Heart left ventricle (tissue), 16 donors: ENCODE measurements at places on chromosomes 7 and 10. TPM values are rescaled to one million over a fixed set of nuclear protein-coding genes. Genes with fewer than 3 reads are reported as not detected.

DNA sequence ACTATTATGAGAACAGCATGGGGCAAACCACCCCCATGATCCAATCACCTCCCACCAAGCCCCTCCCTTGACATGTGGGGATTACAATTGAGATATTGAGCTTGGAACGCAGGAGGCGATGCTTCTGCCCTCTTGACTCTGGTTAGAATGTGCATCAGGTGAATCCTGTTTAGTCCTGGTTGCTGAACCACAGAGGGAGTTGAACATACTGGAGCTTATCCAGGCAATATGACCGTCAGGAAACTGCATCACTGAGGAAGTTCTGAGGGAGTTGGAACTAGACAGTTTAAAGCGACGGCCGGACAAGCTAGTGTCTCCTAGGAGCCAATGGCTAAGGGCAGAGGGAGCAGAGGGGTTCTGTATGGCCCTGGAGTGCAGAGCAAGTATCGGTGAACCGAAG lies 31.8 kb upstream of the GARS1 start:
- no peaks in the 10 kb centered on the region for H3K27me3 ChIP-seq
- no peak overlapping the region for H3K4me3 ChIP-seq
- no peak overlapping the region for H3K27ac ChIP-seq
- H3K4me1 ChIP-seq, result no peaks in the 10 kb centered on the region
- peaks cover 72% of the 10 kb centered on the region for H3K36me3 ChIP-seq

Gene IDI2
- polyA plus RNA-seq, result not detected

DNA sequence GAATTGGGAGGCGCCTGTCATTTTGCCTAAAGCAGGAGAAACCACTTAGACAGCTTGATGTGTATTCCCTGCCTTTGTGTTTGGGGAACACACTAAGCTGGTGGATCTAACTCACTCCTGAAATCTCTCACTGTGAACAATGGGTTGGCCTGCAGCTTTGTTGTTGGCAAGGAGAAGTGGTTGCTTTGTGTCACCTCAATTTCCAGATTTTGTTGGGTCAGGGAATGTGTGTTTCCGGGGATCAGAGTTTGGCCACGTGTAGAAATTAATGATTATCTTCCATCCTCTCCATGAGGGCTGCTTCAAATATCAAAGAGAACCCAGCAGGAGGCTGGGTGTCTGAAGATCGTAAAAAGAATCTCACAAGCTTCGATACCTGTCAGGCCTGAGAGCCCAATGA lies 27.8 kb downstream of the A1CF start:
- H3K4me1 ChIP-seq, result no peaks in the 10 kb centered on the region
- DNase-seq, result no peak
- H3K36me3 ChIP-seq, result no peaks in the 10 kb centered on the region
- H3K27ac ChIP-seq, result no peak overlapping the region
- no peaks in the 10 kb centered on the region for H3K27me3 ChIP-seq
- H3K4me3 ChIP-seq, result no peak overlapping the region

Gene CRHR2
- polyA plus RNA-seq, result 0.06 TPM

- H3K4me3 ChIP-seq, result no peak overlapping the region
- no peaks in the 10 kb centered on the region for H3K36me3 ChIP-seq
- DNase-seq, result no peak
- no peaks in the 10 kb centered on the region for H3K27me3 ChIP-seq
- no peaks in the 10 kb centered on the region for H3K4me1 ChIP-seq
Observed at GRCh38 chr7:46979439-46979838, 602.5 kb downstream of the TNS3 start.

Gene UTF1
- not detected for polyA plus RNA-seq

- no peaks in the 10 kb centered on the region for H3K36me3 ChIP-seq
- DNase-seq, result no peak
- H3K27ac ChIP-seq, result no peak overlapping the region
- H3K27me3 ChIP-seq, result no peaks in the 10 kb centered on the region
- no peak overlapping the region for H3K4me3 ChIP-seq
- peaks cover 20% of the 10 kb centered on the region for H3K4me1 ChIP-seq
Observed at GRCh38 chr7:128115336-128115820, 84.1 kb upstream of the LRRC4 start.

Gene PTF1A
- not detected for polyA plus RNA-seq

Gene CFTR
- 0.06 TPM for polyA plus RNA-seq

GRCh38 chr7:132825222-132825621 lies 249.0 kb upstream of the PLXNA4 start:
- H3K27ac ChIP-seq, result no peak overlapping the region
- no peaks in the 10 kb centered on the region for H3K27me3 ChIP-seq
- H3K4me1 ChIP-seq, result no peaks in the 10 kb centered on the region
- no peaks in the 10 kb centered on the region for H3K36me3 ChIP-seq
- no peak for DNase-seq

DNA sequence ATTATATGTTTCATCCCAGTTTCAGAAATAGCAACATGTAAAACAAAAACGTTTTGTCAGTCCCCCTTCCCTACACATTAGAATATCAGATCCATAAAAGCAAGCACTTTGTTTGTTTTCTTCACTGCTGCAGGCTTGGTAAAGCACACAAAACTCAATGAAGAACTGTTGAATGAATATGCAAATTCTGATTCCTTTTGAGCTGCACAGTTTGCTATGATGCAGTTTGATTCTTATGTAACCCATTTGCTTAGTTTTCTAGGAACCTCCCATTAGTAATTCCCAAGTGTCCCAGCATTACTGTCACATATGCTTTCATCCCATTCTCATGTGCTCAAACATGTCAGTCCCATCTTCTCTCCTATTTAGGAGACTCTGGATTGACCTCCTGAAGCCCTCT lies 26.1 kb upstream of the CHCHD3 start:
- H3K36me3 ChIP-seq, result no peaks in the 10 kb centered on the region
- H3K4me1 ChIP-seq, result no peaks in the 10 kb centered on the region
- DNase-seq, result no peak
- H3K27ac ChIP-seq, result no peak overlapping the region
- H3K27me3 ChIP-seq, result no peaks in the 10 kb centered on the region

GRCh38 chr10:65786279-65786678 lies 1139.6 kb upstream of the LRRTM3 start:
- no peaks in the 10 kb centered on the region for H3K36me3 ChIP-seq
- no peak for DNase-seq
- H3K4me1 ChIP-seq, result no peaks in the 10 kb centered on the region
- no peak overlapping the region for H3K27ac ChIP-seq
